Jurkat, Clone E6-1 (cell line): ENCODE measurements at places on chromosomes 7 and 10.
A peak's percentile ranks its signal among the peaks of the same experiment; 100 is the strongest.

DNA sequence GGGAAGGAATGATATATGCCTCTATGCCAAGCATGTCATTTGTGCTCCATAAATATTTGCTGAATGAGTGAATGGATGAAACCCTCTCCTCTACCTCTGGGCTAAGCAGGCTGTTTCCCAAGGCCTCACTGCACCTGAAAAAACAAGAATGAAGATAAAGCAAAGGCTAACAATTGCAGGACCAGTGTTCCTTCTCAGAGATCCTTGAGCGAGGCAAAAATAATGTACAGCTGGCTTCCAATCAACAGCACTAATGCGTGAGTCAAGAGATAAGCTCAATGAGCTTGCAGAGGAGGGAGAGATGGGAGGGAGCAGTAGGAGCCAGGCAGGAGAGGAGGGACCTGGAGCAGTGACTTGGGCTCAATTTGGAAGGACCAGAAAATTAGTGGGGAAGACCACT, 144.5 kb upstream of the NFE2L3 start:
- no peak for DNase-seq

DNA sequence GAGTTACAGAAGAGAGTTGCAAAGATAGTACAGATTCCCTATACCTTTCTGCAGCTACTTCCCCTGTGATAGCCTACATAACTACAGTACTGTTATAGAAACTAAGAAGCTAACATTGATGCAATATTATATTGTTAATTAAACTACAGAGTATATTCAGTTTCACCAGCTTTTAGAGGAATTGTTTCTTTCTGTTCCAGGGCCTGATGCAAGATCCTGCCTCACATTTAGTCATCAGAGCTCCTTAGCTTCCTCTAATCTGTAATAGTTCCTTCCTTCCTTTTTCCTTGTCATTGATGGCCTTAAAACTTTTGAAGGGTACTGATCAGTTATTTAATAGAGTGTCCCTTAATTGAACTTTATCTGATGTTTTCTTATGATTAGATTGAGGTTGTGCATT, 56.8 kb downstream of the SDHAF3 start:
- DNase-seq, result no peak

- DNase-seq, result no peak
Measured at GRCh38 chr7:5586963-5587348, 163.3 kb upstream of the TNRC18 start.

- DNase-seq, result no peak
Measured at GRCh38 chr7:135808206-135808605, 59.6 kb upstream of the FAM180A start.

GRCh38 chr10:46515366-46515765, 41.1 kb downstream of the GPRIN2 start:
- no peak for DNase-seq

GRCh38 chr7:50707236-50708006, 75.3 kb downstream of the GRB10 start:
- DNase-seq, result no peak

DNA sequence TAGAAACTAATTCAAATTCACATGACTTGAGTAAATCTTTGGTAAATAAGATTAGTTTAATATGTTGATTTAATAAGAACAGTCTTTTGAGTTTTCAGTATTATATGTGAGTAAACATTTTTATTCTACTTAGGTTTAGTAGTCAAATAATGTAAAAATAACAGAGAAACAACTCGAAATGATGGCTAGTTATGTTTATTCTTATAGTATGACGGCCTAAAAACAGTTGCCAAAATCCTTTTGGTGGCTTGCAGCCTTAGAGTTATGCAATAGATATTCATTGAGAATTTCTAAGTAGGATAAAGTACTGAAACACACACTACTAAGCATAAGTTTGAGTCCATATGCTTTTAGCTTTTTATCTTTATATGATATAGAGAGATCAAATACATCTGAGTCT, 184.8 kb downstream of the GNAI1 start:
- no peak for DNase-seq

DNA sequence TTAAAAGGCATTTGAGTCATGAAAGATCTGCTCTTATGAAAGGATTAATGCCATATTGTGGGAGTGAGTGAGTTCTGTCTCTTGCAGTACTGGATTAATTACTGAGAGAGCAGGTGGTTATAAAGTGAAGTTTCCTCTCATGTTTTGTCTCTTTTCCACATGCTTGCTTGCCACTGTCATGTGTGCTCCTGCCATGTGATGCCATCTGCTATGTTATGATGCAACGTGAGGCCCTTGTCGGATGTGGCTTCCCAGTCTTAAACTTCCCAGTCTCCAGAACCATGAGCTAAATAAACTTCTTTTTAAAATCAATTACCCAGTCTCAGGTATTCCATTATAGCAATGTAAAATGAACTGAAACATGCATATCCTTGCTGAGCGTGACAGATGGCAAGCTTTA, 22.7 kb upstream of the TCTN3 start:
- no peak for DNase-seq

DNA sequence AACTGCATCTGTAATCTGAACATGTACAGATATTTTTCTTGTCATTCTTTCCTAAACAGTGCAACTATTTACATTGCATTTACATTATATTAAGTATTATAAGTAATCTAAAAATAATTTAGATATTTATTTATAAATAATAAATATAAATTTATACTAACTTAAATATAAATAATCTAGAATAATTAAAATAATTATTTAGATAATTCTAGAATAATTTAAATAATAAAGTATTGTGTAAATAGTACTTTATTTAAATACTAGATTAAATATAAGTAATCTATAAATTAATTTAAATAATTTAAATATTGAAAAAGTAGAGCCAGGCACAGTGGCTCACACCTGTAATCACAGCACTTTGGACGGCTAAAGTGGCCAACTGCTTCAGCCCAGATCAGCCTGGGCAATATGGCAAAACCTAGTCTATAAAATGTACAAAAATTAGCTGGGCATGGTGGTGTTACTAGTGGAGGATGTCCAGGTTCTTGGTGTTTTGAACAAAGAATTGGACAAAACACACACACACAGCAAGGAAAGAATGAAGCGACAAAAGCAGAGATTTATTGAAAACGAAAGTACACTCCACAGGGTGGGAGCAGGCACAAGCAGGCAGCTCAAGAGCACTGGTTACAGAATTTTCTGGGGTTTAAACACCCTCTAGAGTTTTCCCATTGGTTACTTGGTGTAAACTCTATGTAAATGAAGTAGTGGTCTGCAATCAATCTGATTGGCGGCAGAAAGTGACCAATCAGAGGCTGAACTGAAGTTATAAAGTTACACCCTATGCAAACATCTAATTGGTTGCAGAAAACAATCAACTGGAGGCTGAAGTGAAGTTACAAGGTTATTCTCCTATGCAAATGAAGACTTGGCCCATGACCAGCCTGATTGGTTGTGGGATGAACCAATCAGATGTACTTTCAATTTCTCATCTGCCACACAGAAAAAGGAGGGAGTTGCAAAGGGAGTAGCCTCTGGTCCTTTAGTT, 100.2 kb upstream of the SP4 start:
- DNase-seq, result no peak

DNA sequence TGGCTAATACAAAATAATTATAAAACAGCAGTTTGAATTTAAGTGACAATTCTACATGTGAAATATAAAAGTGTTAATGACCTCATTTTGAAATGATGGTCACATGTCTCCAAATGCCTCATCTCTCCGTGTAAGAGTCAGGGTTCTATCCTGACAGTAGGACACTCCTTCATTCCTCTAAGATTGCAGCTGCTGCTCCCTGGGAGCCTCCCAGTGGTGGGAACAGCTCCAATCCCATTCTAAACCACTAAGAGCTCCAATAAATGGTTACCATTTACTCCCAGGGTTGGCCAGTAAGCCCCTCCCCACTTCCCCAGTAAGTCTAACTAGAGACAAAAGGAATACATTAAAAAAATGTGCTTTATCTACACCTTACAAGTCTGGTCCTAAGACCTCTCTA, 344.6 kb upstream of the AOAH start:
- DNase-seq, result no peak

GRCh38 chr10:96341219-96342182, 17.3 kb downstream of the OPALIN start:
- no peak for DNase-seq

- no peak for DNase-seq
Measured at GRCh38 chr7:151742713-151743480, 134.0 kb downstream of the PRKAG2 start.

- DNase-seq, result no peak
Measured at GRCh38 chr10:6119962-6120361, 31.1 kb downstream of the RBM17 start.

DNA sequence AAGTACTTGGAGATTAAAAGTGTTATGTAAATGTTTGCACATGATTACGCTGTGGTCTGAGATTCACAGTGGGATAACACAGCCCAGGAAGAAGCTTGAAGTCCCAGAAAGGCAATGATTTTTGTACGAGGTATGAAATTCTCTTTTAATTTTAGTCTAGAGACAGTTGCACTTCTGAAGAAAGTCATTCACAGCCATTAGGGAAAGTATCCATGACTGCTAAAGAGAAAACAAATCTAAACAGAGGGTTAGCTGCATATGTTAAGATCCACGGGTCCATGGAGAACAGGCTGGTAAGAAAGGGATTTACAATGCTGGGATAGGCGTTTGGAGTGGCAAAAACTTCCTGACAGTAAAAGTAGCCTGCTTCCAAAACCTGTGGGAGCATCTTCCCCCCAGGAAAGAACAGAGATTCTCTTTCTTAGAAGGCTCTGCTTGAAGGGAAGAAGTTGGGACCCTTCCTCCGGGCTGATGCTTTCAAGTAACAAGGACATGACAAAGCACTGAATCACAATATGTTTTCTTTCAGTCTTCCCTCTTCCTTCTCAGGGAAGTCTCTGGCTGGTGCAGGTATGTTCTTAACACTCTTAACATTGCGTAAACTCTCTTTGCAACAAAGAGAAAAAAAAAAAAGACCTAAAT, 220.8 kb upstream of the CELF2 start:
- DNase-seq, result no peak

GRCh38 chr10:78205457-78206016, 171.9 kb downstream of the RPS24 start:
- peak; percentile 32 for DNase-seq

DNA sequence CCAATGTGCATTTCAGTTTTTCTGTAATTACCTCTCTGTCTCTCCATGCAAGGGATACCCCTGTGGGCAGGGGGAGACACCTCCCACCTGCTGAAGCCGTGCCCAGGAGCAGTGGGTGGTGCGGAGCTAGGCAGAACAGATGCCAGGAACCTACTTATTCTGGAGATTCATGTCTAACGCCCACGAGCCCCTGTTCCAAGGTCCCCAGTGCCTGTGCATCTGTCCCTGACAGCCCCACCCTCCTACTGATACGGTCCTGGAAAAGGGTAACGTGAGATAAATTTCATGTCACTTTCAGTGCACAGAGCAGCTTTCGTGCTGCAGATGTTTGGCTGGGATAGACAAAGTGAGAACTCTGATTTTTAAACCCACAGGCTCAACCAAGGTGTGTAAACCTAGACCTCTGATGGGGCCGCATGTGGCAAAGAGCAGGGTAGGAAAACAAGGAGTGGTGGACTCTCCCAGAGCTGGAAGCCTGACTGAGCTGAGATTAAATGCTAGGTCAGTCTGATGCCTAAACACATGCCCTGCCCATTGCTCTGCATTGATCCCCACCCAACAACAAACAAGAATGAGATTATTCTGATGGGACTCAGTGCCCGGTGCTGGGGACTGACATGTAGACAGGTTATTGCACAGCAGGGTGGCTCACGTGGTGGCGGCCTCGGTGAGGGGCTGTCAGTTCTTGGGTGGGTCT, 123.6 kb upstream of the GDF10 start:
- no peak for DNase-seq

DNA sequence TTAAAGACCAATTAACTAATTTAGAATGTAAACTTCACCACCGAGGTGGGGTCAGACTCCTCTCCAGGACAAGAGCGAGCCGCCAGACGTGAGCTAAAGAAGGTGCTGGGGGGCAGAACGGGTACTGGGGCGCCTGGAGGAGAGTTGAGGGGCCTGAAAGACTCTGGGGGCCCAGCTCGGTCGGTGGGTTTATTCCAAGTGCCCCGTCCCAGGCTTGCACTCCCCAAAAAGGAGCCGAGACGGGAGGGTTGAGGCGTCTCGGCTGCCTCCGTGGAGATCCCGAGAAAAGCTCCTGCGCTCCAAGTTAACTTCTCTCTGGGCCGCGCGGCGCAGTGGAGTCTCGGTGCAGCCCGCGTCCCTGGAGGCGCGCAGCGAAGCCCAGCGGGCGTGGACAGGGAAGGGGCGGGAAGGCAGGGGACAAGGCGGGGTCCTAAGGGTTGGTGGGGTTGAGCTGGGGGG, 553.3 kb downstream of the TFEC start:
- no peak for DNase-seq

DNA sequence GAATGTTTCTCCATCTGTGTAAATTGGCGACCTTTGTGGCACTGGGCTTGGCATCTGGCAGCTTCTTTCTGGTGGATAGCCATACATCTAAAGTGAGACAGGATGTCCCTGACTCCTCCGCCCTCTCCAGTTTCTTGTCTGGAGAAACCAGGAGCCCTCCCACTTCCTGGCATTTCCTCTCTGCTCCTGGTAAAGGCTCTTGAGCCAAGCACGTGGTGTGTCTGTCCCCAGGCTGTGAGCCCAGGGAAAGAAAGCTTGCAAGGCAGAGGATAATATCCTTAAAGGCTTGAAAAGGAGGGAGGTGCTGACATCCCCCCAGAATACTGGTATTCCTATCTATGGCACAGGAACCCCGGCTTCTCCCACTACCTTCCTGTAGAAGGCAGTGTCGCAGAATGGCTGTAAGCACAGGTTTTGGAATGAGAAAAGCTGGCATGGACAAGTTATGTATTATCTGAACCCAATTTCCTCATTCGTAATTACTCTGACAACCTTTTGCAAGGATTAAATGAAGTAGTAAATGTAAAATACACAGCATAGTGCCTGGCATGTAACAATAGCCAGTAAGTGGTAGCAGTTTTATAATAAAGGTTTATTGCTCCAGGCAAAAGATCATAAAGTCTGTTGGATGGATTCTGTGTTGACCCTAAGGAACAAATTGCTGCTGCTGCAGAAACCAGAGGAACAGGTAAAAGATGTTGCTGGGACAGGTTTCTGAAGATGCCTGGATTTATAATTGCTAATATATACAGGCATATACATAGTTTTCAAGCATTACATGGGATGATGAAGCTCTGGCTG, 11.8 kb upstream of the ACSL5 start:
- DNase-seq, result no peak

DNA sequence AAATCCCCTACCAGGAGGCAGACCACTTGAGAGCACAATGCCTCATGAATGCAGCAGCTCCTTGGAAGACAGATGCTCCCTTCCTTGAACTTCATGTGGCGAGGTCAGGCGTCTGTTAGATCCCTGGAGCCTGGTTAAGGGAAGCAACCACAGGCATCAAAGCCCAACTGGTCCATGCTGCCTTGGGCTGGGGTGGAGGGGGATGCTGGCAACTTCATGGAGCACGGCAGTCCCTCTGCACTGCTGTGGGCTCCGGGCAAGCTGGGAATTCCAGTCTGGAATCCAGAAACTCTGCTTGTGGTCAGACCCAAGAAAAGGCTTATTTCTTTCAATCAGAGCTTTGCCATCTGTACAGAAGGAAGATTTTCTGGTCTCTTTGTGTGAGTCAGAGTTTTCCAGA, 130.4 kb downstream of the PFKFB3 start:
- DNase-seq, result no peak

DNA sequence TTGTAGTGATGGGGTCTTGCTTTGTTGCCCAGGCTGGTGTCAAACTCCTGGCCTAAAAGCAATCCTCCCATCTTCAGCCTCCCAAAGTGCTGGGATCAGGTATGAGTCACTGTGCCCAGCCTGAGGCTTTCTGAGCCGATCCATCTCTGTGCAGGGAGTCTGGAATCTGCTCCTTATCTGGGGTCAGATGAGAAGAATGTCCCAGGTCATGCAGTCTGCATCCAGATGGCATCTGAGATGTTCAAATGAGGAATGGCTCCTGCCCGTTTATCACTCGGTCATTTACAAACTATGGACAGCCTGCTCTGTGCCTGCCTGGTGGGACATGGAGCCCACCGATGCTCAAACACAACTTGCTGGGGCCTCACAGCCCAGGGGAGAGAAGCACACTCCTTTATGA, 11.1 kb upstream of the SLC18A3 start:
- no peak for DNase-seq
